ENCODE measurements at places on chromosomes 5 and 9.

DNA sequence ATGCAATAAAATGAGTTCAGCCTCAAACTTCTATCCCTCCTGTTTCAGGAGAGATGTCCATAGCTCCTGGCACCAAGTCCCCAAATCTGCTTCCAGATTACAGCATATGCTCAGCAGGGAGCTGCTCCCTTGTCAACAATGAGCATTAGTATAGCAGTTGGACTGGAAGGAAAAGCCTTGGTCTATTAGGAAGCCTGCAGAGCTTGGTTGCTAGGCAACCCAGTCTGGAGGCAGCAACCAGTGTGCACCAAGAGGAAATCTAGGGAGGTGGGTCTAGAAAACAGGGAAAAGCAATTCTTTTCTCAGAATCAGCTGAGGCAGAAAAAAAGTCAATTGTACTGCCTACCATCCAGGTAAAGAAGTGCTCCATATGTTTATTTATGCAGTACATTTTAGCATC, 229.5 kb upstream of the NMUR2 start:
- no peak for DNase-seq

DNA sequence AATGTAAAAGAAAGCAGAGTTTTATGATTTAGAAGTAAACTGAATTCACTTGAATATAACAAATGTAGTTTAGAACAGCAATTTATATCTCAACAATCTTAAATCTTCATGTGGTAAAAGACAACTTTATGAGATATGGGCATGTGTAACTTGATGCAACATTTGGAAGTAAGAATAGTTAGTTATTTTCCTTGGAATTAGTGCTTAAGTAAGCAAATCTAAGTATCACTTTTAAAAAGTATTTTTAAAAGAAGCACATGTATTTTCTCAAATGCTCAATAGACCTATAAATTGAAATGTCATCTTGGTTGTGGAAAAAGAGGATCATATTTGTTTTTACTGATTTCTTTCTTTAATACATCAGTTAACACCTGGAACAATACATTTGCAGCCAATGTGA, 340.3 kb upstream of the CDH6 start:
- DNase-seq, result no peak

DNA sequence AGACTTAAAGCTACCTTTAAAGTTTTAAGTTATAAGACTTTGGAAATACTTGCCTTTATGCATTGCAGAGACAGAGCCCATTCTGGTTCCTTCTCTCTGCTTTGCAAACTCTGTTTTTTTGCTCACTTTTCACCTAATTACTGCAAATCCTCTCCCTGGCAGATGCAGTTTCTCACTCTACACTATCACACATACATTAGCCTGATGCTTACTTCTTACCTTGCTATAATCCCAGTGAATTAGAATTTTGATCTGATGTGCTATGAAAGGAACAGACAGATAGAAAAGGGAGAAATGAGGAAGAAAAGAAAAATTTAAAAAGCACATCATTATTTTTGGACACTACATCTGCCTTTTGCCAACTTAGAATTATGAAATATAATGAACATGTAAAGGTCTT, 489.5 kb upstream of the EDIL3 start:
- no peak for DNase-seq

- no peak for DNase-seq
Observed at GRCh38 chr5:111962906-111963305, 205.9 kb upstream of the NREP start.

GRCh38 chr9:124149992-124150391, 107.8 kb upstream of the NEK6 start:
- DNase-seq, result no peak

DNA sequence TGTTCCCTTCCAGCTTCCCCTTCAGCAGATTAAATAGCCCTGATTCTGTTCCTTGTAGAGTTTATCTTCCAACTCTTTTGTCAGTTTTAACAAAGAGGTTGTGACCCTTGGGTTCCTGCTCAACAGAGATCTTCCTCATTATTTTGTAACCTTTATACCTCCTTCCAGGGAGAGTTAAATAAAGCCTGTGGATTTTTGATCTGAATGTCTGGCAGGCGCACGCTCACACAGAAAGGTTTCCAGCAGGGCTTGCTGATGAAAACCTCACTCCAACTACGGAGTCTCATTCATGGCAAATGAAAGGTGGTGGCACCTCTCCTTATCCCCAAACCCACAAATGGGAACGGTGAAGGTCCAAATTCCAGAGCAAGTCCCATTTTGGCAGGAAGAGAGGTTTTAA, 129.0 kb downstream of the SREK1 start:
- DNase-seq, result no peak

DNA sequence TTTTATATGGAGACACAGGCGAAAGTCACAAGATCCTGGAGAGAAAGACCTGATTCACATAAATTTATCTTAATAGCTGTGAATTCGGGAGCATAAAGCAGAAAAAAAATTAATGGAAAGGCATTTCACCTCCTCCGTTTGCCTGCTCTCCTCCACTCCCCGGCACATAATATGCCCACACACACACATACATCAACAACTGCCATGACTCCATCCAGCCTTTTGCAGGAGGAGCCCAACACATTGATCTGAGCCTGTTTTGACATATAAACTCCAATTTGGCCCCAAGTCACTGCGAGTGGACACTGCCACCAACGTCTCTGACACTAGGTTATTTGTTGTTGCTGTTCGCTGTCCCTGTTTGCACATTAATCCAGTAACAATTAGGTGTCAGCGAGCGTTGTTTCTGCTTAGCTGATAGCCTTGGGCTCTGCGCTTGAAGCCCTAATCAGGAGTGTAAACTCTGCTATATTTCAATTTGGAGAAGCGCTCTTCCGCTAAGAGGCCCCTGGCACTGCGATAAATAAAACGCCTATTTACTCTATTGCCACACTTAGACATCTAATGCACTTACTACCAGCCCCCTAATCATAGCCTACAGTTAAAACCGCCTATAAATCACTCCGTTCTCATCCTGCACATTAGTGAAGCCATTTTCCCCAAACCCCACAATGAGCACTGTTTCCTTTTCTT, 195.8 kb upstream of the TBCA start:
- peak; percentile 4 for DNase-seq

- peak; percentile 29 for DNase-seq
Observed at GRCh38 chr5:116358911-116359418, 215.7 kb downstream of the SEMA6A start.

- DNase-seq, result no peak
Observed at GRCh38 chr9:93517331-93517730, 59.1 kb upstream of the PHF2 start.

GRCh38 chr5:25414742-25415141, 770.0 kb upstream of the CDH10 start:
- DNase-seq, result no peak

DNA sequence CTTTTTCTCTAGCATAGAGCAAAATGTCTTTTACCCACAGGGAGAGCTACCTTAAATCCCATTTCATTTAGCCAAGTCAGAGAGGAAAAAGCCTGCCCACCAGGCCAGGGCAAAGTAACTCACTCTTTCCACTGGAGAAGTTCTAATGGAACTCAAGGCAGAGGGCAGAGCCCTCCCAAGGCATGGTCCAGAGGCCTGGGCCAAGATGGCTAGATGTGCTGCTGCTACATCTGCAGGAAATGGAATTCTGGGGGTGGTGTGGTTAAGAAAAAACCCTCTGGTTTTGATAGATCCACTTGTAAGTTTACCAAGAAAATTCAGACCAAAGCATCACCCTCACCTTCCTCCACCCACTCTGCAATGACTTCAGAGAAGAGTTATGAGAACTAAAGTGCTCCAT, 37.3 kb downstream of the CSF2 start:
- DNase-seq, result no peak

DNA sequence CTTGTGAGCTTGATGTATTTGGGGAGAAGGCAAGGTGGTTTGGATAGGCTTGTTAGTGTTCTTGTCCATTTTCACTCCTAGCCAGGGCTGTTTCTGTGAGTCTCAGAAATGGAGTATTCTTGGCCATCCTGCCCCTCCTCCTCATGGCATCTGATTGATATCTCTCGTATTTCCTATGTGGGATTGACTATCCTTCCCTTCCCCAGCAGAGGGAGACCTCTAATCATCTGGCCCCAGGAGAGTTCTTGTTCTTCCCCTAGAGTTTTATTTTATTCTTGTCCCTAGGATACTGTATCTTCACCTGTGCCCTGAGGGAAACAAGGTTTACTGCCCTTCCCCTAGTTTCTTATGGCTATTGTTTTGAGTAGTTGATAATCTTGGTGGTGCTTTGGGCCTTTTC, 114.4 kb downstream of the VPS13A start:
- DNase-seq, result no peak

DNA sequence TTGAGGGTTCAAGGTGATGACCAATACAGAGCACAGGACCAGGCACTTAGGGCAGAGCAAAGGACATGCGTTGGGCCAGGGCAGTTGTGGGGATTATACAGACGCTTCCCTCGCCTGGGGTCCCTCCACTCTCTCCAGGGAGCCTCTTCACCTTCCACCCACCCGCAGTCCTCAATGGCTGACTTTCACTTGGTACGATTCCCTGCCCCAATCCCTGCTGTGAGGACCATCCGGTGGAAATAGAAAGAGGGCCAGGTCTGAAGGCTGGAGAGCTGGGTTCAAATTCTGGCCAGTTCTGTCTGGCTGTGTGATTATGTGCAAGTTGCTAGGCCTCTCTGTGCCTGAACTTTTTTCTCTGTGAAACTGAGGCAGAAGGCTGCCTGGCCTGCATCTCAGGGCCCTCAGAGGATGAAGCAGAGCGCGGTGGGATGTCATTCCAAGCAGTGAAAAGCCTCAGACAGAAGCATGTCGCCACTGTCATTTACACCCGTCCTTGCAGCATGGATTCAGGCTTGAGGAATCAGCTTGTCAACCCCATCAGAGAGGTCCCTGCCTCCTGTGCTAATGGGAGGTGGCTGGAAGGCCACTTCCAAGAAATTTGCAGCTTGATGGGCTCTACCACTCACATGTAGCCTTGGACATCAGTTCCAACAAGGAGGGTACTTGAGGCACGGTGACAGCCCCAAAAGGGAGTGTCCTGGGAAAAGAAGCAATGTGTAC, 206.6 kb upstream of the IER5L start:
- DNase-seq, result no peak

GRCh38 chr9:110276781-110277180, 20.5 kb upstream of the TXN start:
- DNase-seq, result no peak

DNA sequence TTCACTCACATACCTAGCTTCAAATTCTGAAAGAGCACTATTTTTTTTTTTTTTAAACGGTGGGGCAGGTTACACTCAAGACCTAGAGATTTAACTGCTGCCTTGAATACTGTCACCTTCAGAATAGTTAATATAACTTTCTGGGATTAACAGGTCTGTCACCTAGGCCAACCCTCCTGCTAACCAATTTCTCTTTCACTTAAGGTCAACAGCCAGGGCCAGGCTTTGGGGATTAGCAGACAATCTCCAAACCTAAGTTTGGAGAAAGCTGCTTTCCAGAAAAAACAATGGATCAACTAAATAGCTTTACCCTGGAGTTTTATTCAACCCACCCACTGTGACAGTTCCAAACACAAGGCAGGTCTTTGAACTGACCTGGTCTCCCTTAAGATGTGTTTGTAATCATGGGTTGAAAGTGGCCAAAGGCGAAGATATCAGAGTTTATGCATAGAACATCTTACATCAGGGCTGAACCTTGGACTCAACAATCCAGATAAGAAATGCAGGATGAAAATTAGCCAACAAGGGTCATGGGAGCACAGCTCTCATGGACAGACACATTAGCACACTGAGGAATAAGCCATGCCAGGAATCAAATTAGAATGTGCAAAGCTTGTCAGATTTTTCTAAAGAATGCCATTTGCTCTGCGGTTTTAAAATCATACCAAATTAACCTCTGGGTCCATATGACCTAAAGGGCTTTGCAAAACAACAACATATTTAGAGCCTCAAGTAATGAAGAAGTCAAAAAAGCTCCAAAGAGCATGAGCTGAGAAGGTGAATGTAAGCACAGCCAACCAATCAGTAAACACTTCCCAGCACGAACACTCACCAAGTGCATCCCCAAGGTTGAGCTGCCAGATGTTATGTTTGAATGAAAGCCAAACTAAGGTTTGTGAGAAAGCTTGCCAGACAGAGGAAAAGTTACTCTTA, 538.5 kb upstream of the DMAC1 start:
- DNase-seq, result no peak

GRCh38 chr5:175698401-175699115, 40.7 kb downstream of the HRH2 start:
- DNase-seq, result no peak

- no peak for DNase-seq
Observed at GRCh38 chr9:125549891-125550885, 156.8 kb downstream of the MAPKAP1 start.

- no peak for DNase-seq
Observed at GRCh38 chr9:135090081-135090480, 2.6 kb downstream of the OLFM1 start.

- DNase-seq, result no peak
Observed at GRCh38 chr5:55973296-55973695, 21.5 kb downstream of the IL6ST start.

DNA sequence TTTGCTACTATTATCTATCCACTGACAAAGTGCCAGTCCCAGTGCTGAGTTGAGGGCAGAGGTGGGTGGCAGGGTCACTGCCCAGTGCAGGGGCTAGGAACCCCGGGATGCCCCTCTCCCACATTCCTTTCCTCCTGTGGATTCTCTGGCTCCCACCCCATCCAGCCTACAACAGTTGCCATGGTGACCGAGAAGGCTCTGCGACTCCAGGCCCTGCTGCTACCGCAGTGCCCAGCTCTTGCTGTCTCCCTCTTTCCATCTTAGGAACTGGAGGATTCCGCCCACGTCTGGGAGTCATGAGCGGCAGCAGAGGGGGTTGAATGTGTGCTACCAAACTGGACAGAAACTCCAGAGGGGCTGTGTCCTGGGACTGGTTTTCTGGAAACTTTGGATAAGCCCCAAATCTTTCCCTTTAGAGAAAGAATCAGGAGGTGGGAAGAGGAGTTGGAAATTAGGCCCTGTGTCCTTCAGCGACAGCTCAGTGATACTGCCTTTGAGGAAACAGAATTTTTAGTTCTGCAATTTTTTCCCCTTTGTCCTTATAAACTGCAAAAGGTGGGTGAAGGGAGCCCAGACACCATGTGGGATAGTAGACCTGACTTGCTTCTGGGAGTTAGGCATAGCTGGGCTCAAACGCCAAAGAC, 20.7 kb upstream of the C5orf47 start:
- no peak for DNase-seq

- no peak for DNase-seq
Observed at GRCh38 chr5:78545406-78545805, 103.2 kb downstream of the LHFPL2 start.

- no peak for DNase-seq
Observed at GRCh38 chr5:137231540-137231939, 267.6 kb downstream of the SPOCK1 start.

DNA sequence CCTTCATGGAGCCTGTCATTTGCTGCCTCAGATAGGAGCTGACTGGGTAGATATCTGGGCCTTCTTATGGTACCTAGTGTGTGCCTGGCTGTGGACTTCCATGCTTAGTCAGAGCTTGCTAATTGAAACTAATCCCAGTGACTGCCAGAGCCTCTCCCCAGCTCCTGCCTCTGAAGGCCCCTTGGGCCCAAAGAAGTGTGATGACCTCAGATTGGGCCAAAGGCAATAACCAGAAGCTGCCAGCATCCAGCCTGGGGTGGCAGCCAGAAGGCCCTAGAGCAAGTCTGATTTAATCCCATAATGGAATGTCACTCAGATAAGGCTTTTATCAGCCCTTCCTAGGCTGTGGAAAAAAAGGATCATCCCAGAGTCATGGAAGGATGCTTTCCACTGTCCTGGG, 17.1 kb upstream of the CDC23 start:
- no peak for DNase-seq

- no peak for DNase-seq
Observed at GRCh38 chr5:19555436-19555835, 432.6 kb downstream of the CDH18 start.

Measured in CD14-positive monocyte (primary cell).